ENCODE measurements at places on chromosomes 3 and 15. TPM values are rescaled to one million over a fixed set of nuclear protein-coding genes. Genes with fewer than 3 reads are reported as not detected.

GRCh38 chr15:101064795-101065569 lies 145.8 kb downstream of the LRRK1 start:
- no peak for DNase-seq

CLDN11 gene
- total RNA-seq: 14.7 TPM

DNA sequence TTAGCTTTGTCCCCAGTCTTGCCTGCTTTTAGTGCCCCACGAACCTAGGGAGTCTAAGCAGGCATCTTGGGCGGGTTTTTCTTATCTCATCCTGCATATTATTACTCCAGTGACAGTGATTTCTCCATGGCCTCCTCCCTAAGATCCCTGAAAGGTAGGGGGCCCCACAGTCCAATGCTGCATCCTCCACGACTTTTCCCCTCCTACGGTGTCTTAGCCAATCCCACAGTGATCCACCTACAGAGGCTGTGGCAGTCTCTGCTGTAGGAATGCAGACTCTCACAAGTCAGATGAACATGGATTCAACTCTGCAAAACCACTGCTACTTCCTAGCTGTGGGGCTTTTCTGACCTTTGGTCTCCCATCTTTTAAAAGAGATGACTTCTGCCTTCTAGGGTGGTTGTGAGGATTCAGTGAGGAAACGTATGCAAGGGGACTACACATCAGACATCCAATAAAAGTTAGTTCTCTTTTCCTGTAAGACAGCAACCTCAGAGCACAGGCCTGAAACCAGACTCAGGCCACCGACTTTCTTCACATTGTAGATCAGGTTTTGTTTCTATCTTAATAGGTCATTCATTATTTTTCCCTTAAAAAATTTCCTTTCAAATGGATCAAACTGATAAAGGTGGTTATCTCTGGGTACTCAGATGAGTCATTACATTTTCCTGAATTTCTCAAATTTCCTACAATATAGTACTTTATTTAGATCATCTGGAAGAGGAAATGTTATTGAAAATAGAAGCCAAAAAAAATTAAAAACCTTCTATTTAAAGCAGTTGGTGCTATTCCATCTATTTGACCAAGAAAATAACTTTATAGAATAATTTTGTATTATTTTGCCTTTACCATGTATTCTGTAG lies 23.2 kb downstream of the ILDR1 start:
- peak; percentile 52 for DNase-seq

FAM43A gene
- 0.58 TPM for total RNA-seq

DNA sequence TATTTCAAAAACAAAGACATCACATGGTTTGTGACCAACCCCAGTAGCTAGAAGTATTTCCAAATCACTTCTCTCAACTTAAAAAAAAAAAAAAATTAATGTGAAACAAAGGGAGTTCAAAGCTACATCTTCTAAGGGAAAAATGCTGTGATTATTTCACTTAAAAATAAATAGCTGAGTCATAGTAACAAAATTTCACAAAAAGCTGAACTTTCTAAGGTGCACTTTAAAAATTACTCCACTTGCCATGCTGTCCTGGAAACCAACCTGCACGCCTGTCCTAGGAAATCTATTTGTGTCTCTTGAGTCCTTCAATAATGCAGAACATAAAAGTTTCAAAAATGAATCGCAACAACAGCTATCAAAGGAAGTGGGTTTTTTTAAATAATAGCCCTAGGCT lies 1.8 kb downstream of the ACAP2 start:
- no peak for DNase-seq

All from endodermal cell (in vitro differentiated cells).